ENCODE measurements at places on chromosomes 4 and X.
A peak's percentile ranks its signal among the peaks of the same experiment; 100 is the strongest.

DNA sequence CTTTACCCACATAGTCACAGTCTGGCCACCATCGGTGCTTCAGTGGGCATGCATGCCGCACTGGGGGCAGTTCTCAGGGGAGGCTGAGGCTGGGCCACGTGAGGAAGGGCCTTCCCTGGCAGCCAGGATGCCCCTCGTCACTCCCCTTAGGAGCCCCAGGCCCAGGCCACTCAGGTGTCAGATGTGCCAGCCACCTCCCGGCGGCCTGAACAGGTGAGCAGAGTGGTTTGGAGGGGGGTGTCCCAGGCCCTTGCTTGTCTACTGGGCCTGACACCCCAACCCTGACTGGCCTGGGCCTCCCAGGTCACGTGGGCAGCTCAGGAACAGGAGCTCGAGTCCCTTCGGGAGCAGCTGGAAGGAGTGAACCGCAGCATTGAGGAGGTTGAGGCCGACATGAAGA is 12.1 kb downstream of the CCDC22 start:
- DNase-seq, result no peak

- no peak for DNase-seq
Measured at GRCh38 chr4:54067166-54067565, 2.8 kb upstream of the CHIC2 start.

GRCh38 chr4:8241895-8242696 is 27.5 kb upstream of the HTRA3 start:
- DNase-seq, result peak; percentile 77

GRCh38 chrX:53421772-53422085 is 725 bp downstream of the SMC1A start:
- no peak for DNase-seq

DNA sequence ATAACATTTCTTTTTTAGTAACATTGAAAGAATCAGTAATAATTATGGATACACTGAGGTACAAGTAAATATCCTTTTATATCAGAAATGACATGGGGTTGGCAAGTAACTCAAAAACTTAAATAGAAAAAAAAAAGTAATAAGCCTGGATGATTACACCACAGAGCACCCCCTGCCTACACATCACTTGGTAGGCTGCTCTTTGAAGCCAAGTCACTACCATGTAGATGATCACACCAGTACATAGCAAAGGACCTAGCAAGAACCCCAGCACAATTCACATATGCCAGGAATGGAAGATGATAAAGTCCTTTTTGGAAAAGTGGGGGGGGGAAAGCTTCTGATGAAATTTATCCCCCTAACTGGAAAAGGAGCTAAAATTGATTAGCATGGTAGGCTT is 56.9 kb downstream of the METTL14 start:
- no peak for DNase-seq

GRCh38 chr4:125398263-125399002 is 83.7 kb downstream of the FAT4 start:
- DNase-seq, result no peak

DNA sequence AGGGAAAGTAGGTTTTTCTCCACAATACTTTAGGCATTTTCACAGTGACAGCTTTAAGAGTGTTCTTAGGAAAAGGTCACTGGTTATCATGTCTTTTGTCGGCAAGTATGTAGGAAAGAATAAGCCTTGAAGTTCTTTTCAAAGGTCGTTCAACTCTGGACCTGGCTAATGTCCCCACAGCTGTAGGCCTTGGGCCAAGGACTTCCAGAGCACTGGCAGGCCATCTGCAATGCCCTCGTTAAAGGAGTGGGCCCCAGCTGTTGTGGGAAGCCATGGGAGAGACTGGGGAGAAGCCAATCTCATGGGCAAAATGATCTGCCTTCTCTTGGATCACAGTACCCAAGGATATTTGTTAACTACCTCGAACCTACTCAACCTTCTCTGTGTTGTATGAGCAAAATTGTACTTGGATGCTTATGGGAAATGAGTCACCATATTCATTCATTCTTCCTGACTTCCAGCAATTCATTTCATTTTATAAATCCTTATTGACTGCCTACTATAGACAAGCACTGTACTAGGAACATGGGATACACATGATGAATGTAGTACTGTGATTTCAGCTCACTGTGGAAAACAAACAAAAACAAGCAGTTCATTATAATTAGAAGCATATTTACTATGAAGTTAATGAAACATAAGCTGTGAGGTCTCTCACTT is 141.1 kb upstream of the KIT start:
- no peak for DNase-seq
